ENCODE measurements at places on chromosomes 2 and 18.

GRCh38 chr2:121061633-121062032 is 223.4 kb downstream of the TFCP2L1 start:
- no peak for DNase-seq

- DNase-seq = no peak
Observed at GRCh38 chr2:120108749-120109148, 95.9 kb downstream of the EPB41L5 start.

DNA sequence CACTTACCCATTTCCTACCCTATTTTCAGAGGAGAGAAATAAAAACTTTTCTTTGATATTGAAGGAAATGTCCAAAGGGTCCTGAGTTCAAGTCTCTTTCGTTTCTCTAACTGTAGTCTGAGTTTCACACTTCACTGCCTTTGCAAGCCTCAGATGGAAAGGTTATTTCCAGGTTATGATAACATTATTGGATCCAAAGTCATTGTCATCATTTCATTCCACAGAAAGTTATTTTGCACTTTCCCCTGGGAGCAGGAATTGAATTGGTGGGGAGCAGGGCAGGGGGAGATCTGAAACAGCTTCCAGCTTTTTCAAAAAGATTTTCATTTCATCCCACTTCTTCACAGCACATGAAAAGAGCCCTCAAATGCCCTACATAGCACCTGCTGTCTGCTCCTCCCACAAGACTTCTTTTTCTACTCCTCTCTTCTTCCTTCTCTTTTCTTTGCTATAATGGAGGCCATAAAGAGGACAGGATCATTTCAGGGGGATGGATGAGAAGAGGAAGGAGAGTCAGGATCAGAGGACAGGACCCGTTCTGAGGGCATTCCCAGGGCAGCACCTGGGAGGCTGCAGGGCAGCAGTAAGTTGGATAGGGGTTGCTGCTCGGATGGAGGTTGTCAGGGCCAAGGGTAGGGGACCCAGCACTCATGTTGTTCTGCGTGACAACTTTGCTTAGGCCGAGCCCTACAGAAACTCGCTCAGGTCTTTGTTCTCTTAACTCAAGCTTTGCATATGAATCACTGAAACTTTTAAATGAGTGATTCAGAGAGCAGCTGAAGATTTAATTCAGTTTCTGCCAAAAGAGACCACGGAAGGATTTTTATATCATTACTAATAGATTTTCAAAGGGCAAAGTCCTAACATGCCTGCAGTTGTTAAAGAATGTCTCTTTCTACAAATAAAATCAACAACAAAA is 11.4 kb upstream of the GALNT5 start:
- DNase-seq = no peak

DNA sequence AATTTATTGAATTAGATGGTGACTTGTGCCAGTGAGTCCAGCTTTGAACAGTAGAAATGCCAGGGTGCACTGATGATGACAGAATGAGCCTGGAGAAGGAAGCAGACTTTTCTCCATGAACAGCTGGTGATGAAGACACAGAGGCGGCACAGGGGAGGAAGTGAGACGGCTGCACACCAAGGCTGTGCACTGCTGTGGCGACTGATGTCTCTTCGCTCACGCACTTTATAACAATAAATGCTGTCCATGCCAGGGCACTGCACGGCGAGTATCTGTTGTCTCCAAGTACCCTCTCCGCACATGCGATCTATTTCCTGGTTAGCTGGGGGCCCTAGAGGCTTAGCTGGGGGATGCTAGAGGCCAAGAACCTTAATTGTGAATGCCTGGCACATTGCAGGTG is 175.2 kb downstream of the TMEM200C start:
- no peak for DNase-seq

- DNase-seq = no peak
Observed at GRCh38 chr2:14425869-14426268, 206.6 kb upstream of the LRATD1 start.

- DNase-seq = no peak
Observed at GRCh38 chr2:158321264-158321663, 135.3 kb downstream of the CCDC148 start.

DNA sequence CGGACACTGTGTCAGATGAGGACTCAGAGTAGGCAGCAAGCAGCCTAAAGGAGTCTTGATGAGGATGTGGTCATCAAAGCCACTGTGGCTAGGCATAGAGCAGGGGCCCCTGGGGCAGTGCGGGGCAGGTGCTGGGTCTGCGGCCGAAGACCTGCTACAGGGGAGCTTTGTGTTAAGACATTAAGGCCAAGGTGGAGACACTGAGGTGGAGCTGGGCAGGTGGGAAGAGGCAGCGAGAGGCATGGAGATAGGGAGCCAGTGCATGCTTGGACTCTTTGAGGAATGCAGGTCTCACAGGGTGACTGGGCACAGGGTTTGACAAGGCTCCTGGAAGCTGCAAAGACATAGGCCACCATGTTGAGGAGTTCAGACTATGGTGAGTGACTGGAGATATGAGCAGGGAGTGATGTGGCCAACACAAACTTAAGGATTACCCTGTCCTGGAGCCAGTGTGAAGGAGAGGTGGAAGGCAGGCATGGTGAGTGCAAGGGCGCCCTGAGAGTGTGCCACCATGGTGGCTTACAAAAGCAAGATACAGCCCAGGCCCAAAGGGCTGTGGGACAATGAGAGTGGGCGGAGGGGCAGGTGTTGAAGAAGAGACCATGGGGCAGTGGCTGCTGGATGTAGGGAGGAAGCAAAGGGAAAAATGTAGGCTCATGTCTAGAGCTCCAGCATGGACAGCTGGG is 450.9 kb upstream of the HS6ST1 start:
- DNase-seq = no peak

DNA sequence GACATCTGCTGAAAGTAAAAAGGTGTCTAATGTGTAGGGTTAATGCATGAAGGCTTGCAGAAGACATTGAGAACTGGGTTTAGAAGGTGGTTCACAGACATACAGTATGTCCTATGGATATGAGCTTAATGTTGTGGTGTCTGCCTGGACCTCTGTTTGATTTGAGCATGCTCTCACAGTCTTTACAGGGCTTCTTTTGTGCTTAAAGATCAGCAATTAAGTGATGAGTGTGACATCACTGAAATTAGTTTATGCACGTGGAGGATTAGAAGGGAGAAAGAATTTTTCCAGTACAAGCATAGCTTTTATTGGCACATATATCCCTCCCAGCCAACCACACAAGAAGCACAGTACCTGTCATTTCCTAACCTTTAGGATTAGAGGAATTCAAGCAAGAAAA is 367.5 kb upstream of the RAB12 start:
- DNase-seq = no peak

GRCh38 chr18:62710417-62710816 is 4.9 kb upstream of the PHLPP1 start:
- no peak for DNase-seq

DNA sequence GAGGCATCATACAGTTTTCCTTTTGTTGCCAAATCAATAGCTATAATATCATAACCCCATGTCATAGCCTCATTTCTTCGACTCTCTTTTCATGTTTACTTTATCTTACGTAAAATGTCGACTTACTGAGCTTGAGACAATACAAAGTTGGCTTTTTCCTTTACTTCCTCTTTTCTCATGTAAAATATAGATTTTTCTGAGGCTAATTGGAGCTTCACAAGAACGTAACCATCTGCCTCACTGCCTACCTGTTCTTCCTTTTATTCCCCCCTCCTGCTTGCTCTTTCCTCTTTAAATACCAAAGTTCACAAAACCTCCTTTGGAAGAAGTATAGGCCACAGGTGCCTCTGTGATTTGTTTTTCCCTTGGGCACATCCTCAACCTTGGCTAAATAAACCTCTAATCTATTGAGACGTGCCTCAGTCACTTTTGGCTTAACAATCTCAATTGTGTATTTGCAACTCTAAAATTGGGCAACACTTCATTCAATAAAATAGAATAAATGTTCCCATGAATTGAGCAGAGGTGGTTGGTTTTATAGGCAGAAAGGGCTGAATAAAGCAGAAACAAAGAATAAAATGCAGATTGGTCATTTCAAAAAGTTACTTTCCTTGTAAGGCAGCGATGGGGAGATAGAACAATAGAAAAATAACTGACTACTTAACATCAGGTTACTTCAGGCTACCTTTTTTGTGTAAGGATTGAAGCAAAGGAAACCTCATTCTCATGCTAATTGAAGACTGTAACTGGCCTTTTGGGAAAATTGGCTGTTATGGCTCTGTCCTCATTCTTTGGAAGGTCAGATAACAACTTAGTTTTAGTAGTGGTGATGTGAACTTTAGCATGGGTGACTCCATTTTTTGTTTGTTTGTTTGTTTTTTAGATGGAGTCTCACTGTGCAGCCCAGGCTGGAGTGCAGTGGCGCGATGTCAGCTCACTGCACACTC is 21.3 kb downstream of the COMMD1 start:
- DNase-seq = no peak

- DNase-seq = no peak
Observed at GRCh38 chr2:177709986-177710401, 317.4 kb downstream of the AGPS start.

DNA sequence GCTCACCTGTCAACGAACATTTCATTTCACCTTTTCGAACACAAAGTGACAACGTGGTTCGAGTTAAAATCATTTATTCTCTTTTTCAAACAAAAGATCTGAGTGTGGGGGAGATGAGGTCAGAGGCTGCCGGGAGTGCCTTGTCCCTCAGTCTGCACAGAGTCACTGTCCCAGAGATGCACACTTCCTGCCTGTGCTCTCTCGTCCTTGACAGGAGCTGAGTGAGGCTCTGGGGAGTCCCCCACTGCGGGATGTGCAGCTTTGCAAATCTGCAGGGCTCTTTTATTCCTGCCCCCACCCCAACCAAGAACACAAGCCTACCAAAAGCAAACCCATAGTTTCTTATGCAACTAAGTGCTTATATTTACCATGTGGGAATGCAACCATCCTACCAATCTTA is 497.8 kb downstream of the EIPR1 start:
- DNase-seq = no peak

- DNase-seq = no peak
Observed at GRCh38 chr2:44804406-44805265, 136.9 kb upstream of the SIX3 start.

DNA sequence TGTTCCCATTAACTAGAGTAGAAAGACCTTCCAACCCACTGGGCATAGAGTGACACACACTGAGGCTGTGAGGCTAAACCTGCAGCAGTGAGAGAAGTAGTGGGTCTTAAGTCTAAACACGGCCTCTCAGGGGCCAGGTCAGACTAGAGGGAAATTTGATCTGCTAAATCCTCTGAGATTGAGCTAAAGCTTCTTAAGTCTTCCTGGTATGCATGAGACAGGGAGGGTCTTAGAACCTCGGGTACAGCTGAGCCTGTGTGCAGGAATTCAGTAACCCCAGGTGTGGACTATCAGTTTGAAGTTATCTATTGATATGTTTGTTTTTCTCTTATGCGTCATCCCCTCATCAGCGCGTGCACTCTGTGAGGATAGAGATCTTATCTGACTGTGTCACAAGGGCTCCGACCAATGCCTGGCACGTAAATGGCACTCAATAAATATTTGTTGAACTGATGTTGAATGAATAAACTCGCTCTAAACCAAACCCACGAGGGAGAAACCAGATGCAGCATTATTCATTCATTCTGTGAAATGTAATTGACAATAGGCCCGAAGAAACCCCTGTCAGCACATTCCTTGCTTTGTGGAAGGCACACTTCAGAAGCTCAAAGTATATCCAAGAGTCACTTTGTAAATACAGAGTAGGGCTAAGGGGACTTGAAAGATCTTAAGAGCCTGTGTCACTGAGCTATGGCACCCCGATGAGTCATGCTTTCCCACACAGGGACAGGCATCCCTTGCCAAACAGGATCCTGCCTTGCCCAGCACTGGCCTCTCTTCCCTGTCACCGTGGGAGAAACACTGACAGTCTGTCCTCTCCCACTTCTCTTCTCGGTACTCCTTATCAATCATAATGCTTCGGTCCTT is 21.7 kb upstream of the RAB10 start:
- no peak for DNase-seq

- no peak for DNase-seq
Observed at GRCh38 chr2:85053802-85054201, 79.4 kb upstream of the TCF7L1 start.

Data from stimulated activated CD4-positive, alpha-beta T cell treated with anti-CD3 and anti-CD28 coated beads, TNF-alpha, amount 100 ng/mL, for 4 hours (primary cell).